ENCODE measurements at places on chromosomes 6 and 20.

- DNase-seq = no peak
Observed at GRCh38 chr20:31500527-31500926, 13.7 kb upstream of the HM13 start.

DNA sequence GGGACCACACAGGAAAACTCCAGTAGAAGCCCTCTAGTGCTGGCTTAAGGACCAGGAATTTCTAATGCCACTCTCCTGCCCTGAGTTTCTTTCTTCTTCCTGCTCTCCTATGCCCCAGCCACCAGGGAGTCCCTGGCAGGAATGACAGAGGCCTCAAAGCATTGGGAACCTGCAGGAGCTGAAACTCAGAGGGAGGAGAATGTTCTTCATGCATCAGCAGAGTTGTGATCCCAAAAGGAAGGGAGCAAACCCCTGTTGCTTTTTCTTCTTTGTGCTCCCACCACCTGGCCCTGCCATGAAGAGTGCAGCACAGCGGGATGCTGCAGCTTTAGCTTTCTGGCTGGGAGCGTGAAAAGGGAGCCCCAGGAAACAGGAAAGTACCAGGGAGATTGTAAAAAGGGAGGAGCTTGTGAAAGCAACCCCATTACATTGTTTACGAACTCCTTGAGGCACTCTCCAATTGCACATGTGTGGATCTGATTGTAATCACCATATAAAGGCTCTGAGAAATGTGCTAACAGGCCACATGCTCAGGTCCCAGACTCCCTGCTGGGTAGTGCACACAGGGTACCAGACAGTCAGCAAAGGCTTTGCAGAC lies 34.7 kb upstream of the FKBP1A start:
- DNase-seq = no peak

DNA sequence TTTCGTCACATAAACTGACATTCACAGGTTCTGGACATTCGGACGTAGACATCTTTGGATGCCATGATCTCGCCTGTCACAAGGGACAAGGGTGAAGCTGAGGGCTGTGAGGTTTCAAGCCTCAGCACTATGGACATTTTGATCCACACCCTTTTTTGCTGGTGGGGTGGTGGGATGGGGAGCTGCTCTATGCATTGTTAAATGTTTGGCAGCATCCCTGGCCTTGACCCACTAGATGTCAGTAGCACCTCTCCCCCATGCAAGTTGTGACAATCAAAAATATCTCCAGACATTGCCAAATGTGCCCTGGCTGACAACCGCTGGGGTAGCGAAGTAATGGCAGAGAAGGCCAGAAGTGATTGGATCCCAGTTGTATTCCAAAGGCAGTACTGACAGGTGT lies 229.4 kb downstream of the TSHZ2 start:
- DNase-seq = no peak

DNA sequence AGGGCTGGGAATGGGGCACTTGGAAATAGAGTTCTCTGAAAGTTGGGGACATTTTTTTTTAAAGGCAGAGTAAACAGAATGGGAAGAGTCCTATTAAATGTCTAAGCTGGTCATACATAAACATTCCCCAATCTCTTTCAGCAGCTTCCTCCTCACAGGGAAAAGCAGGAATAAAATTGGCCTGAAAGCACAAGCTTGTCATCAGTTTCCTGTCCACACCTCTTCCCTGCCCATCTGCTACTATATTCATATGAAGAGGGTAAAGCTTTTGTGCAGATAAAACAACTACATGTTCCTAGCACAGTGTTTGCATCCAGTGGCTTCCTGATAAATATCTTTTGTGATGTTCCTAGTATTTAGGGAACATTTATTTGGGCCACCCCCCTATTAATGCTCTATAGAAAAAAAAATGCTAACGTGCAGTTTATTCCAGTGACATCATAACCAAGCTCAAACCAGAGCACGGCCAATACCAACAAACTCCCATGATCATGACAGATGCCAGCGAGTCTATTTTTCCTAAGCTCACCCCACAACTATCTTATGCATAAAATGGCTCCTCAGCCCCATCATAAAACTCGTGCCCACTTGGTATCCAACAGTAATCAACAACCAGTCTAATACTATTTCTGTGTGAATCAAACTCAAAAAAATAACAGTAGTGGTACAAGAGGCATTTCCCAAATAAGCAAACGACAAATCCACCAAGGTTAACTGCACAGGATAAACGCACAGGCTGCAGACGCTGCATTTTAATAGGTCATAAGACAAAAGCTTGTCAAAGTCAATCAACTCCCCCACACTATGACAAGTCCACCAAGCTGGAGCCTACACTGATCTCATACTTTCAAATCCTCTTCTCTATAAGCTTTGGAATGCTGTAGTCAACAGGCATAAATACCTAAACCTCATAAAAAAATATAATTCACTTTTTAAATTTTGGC lies 95.3 kb downstream of the EPB41L2 start:
- DNase-seq = no peak

DNA sequence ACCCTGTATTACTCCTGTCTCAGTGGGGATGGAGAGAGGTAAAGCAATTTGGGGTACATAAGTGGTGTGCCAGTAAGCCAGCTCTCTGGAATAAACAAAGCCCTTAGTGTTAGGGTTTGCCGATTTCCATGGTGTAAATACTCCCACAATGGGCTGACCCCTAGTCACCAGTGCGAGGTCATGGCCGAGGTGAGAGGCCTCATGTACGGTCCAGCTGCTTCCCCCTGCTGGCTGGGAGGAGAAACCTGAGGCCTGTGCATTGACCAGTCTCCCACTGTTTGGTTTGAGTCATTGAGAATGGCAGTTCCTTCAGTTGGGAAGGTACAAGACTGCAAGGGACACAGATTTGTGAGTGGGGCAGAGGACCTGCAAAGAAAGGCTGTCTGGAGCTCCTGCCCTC lies 382.0 kb downstream of the CDH26 start:
- no peak for DNase-seq

DNA sequence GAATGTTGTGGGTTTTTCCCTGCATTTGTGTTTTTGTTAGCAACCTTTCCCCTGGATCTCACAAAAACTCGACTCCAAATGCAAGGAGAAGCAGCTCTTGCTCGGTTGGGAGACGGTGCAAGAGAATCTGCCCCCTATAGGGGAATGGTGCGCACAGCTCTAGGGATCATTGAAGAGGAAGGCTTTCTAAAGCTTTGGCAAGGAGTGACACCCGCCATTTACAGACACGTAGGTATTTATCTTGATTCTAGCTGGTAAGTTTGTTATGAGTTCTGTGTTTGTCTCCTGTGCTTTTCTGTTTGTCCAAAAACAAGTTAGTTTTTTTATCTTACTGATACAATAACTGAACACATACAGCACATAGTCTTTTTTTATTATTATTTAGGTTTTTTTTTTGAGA lies 3.0 kb downstream of the SLC25A27 start:
- no peak for DNase-seq

All from CD4-positive, alpha-beta T cell treated with Interleukin-1 beta for 1 hour (primary cell).